ENCODE measurements at places on chromosomes 13 and 19.

DNA sequence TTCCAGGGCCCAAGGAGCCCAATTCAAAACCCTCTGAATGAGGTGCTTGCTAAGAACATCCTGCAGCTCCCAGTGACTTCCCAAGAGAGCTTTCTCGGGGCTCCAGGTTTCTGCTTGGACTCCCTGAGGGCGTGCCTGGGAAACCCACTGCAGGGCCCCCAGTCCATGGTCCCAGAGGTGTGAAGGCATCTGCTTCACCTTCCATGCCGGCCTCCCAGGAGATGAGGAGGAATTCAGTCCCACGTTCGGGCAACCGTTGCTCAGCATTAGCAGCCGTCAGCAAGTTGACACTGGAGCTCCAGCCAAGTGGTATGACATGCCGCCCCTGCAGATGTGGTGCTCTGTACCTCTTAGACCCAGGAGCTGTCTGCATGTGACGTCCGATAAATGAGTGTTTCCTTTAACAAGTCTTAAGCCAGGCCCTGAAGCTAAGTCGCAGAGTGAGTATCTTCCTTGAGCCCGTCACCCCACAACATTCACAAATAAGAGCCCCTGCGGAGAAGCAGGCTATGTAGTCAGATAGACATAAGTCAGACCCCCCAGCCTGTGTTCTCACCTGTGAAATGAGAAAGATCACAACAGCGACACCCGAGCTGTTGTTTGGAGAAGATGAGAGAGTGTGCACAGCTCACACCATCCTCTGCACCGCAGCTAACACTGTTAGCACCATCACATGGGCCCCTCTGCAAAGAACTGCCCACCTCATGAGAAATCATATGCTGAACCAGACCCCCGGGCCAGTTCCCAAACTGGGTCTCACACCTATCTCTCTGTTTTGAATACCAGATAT, 150.3 kb downstream of the KATNAL1 start:
- H3K27ac ChIP-seq, result no peak overlapping the region
- H3K36me3 ChIP-seq, result no peaks in the 10 kb centered on the region
- H3K27me3 ChIP-seq, result peaks cover 3% of the 10 kb centered on the region
- DNase-seq, result no peak

- no peak overlapping the region for H3K27ac ChIP-seq
- no peaks in the 10 kb centered on the region for H3K27me3 ChIP-seq
- peaks cover 19% of the 10 kb centered on the region for H3K4me1 ChIP-seq
- H3K36me3 ChIP-seq, result peaks cover 3% of the 10 kb centered on the region
- DNase-seq, result no peak
- H3K4me3 ChIP-seq, result no peak overlapping the region
Observed at GRCh38 chr19:39145180-39145953, 19.8 kb downstream of the PAK4 start.

- no peak within 1 kb of the TSS for H3K4me3 ChIP-seq
- no peaks in the 10 kb centered on the region for H3K36me3 ChIP-seq
- no peak for DNase-seq
- no peaks in the 10 kb centered on the region for H3K4me1 ChIP-seq
- no peaks in the 10 kb centered on the region for H3K27me3 ChIP-seq
Observed at GRCh38 chr19:22783651-22784410, at the start of gene ZNF99. TSS of gene ZNF99 (minus strand) at chr19:22784151. CDS start at chr19:22784016, 135 bp downstream.

GRCh38 chr13:45242070-45242469, 41.2 kb upstream of the KCTD4 start:
- H3K4me3 ChIP-seq, result no peak overlapping the region
- no peaks in the 10 kb centered on the region for H3K27me3 ChIP-seq
- DNase-seq, result peak; percentile 71
- H3K36me3 ChIP-seq, result no peaks in the 10 kb centered on the region
- no peaks in the 10 kb centered on the region for H3K4me1 ChIP-seq

GRCh38 chr13:49890376-49890775, 45.8 kb downstream of the SPRYD7 start:
- no peak overlapping the region for H3K27ac ChIP-seq
- peaks cover 2% of the 10 kb centered on the region for H3K27me3 ChIP-seq

- H3K4me1 ChIP-seq, result peaks cover 5% of the 10 kb centered on the region
- no peak overlapping the region for H3K4me3 ChIP-seq
- H3K36me3 ChIP-seq, result no peaks in the 10 kb centered on the region
- no peaks in the 10 kb centered on the region for H3K27me3 ChIP-seq
- DNase-seq, result no peak
Observed at GRCh38 chr19:9862938-9863337, 27.8 kb downstream of the PIN1 start.

DNA sequence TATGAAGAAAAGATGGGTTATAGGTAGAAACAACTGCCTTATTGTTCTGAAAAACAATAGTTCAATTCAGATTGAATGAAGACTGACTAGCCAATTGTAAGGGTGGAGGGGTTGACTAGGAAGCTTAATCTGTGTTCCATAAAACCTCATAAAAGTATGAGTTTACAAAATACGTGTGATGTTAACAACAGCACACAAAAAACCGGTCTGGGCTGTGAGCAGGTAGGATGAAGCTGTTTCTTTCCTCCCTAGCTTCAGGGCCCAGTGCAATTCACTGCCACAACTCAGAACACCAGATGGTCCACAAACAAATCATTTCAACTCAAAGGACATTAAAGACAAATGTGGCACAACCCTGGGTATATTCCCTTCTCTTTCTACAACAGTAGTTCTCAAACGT, 3.2 kb downstream of the OXGR1 start:
- H3K4me1 ChIP-seq, result no peaks in the 10 kb centered on the region
- no peak overlapping the region for H3K4me3 ChIP-seq
- H3K27me3 ChIP-seq, result peaks cover 66% of the 10 kb centered on the region
- H3K27ac ChIP-seq, result no peak overlapping the region
- H3K36me3 ChIP-seq, result no peaks in the 10 kb centered on the region
- no peak for DNase-seq

DNA sequence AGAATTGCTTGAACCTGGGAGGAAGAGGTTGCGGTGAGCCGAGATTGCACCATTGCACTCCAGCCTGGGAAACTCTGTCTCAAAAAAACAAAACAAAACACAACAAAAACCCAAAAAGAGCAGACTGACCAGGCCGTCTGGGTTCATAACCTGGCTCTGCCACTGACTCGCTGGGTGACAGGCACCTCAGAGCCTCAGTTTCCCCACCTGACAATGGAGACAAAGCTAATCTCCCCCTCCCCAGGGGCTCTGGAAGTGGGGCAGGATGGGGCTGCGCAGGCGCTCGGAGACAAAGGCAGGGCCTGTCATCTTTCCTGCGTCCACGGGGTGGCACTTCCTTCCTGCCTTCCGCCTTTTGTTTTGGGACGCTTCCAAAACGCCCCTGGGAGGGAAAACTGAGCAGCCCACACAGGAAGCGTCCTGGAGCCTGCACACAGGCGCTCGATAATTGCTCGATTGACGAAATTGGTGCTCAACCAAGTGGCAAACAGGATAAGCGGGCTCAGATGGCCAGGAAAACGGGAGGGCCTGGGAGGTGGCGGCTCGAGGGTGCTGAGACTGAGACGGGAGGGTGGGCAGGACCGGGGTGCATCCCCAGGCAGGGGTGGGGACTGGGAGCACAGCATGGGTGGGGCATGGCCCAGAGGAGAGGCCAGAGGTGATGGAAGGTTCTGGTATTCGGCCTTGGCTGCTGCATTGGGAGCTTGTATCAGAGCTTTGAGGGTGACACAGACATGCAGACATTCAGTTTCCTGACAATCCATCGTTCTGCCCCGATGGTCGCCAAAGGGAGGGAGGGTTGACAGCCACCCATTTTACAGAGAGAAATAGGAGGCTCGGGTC, 17.8 kb downstream of the SPC24 start:
- DNase-seq, result peak; percentile 53
- H3K36me3 ChIP-seq, result peaks cover 5% of the 10 kb centered on the region
- no peaks in the 10 kb centered on the region for H3K27me3 ChIP-seq
- peaks cover 36% of the 10 kb centered on the region for H3K4me1 ChIP-seq
- H3K27ac ChIP-seq, result peak overlapping the region; percentile 22

GRCh38 chr19:45747513-45747912, 14.3 kb downstream of the MEIOSIN start:
- H3K4me3 ChIP-seq, result no peak overlapping the region
- peaks cover 8% of the 10 kb centered on the region for H3K27me3 ChIP-seq
- H3K27ac ChIP-seq, result no peak overlapping the region
- DNase-seq, result no peak
- no peaks in the 10 kb centered on the region for H3K4me1 ChIP-seq

DNA sequence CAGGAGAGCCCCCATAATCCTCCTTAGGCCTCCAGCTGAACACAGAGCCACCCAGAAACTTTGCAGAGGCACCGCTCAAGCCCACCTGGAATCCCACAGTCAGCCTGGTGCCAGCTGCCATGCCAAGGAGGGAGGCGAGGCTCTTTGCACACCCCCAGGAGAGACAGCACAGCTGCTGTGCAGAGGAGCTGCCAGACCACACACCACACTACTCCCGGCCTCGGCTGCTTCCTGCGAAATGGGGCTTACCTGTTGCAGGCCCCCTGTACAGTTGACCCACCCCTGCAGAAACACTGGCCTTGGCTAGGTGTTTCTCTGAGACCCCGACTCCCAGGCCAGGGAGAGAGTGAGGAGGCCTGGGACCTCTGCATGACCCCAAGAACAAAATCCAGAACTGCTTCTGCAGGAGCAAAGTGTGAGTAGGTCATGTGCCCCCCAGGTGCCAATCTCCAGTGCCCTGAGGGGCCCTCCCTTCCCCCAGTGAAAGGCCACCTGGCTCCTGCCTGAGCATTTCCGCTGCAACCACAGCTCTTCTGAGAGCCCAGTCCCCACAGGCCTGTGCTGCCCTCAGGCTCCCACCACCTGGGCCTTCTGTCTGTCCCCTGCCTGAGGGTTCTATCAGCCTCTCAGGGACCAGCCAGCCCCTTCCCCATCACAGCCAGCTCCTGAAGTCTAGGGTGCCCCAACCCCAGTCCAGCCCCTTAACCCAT, 580.4 kb downstream of the UQCRFS1 start:
- H3K36me3 ChIP-seq, result no peaks in the 10 kb centered on the region
- DNase-seq, result no peak
- H3K27me3 ChIP-seq, result no peaks in the 10 kb centered on the region
- H3K27ac ChIP-seq, result no peak overlapping the region
- no peaks in the 10 kb centered on the region for H3K4me1 ChIP-seq

- H3K27ac ChIP-seq, result no peak overlapping the region
- H3K27me3 ChIP-seq, result peaks cover 4% of the 10 kb centered on the region
- no peak overlapping the region for H3K4me3 ChIP-seq
- no peaks in the 10 kb centered on the region for H3K4me1 ChIP-seq
- DNase-seq, result no peak
- H3K36me3 ChIP-seq, result no peaks in the 10 kb centered on the region
Observed at GRCh38 chr19:51166846-51167490, 24.9 kb downstream of the SIGLEC7 start.

GRCh38 chr19:11581740-11582139, 4.3 kb upstream of the ACP5 start:
- H3K27ac ChIP-seq, result no peak overlapping the region
- H3K27me3 ChIP-seq, result peaks cover 7% of the 10 kb centered on the region
- no peak for DNase-seq
- H3K4me3 ChIP-seq, result no peak overlapping the region

DNA sequence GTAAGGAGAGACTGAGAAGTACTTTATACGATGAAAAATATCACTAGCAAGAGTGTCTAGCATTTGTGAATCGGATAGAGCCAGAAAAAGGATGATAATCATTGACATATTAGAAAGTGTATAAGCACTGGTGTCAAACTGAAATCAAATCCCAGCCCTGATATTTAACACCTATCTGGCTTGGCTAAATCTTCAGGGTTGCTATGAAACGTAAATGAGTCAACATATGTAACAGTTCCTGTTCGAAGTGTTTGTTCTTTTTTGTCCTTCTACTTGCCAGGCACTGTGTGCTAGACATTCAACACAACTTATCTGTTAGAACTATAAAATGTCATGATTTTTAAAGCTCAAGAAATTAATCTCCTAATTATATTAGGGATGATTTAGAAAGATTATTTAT, 40.8 kb downstream of the SERPINE3 start:
- H3K4me1 ChIP-seq, result peaks cover 15% of the 10 kb centered on the region
- peak overlapping the region; percentile 66 for H3K27ac ChIP-seq
- DNase-seq, result peak; percentile 76
- no peaks in the 10 kb centered on the region for H3K36me3 ChIP-seq
- H3K4me3 ChIP-seq, result no peak overlapping the region

DNA sequence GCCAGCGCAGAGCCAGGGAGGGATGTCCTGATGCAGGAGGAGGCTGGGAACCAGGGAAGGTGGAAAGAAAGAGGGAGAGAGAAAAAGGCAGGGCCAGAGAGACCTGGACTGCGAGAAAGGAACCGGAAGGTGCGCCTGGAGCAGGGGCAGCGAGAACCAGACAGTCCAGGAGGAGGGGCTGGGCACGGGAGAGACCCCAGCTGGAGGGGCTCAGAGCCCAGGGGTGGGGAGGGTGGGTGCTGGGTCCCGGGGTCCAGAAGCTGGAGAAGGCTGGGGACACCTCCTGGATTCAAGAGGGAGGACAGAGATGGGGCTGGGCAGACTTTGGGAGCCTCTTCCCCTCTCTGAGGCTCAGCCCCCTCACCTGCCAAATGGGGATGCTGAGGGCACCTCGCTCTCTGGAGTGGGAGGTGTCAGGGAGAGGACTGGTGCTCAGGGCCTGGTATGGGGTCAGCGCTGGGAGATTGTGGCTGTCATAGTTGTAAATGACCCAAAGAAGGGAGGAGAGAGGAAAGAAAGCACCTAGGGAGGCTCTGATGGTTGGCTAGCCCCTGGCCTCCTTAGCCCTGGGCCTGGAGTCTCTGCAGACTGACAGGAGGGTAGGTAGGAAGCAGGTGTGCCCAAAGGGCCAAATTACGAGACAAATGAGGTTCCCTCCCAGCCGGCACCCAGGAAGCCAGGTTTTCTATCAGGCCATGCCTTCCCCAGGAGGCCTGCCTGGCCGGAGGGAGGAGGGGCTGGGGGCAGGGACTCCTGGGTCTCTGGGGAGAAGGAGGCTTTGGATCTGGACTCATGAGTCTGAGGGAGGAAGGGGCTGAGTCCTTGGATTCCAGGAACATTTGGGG, 1.3 kb upstream of the SPACA6 start:
- peak overlapping the region; percentile 5 for H3K27ac ChIP-seq
- H3K27me3 ChIP-seq, result no peaks in the 10 kb centered on the region
- H3K4me1 ChIP-seq, result peaks cover 24% of the 10 kb centered on the region
- H3K36me3 ChIP-seq, result peaks cover 22% of the 10 kb centered on the region
- peak overlapping the region; percentile 73 for H3K4me3 ChIP-seq
- DNase-seq, result no peak

GRCh38 chr19:13420780-13421179, 85.5 kb downstream of the CACNA1A start:
- H3K27me3 ChIP-seq, result no peaks in the 10 kb centered on the region
- no peak for DNase-seq
- H3K4me3 ChIP-seq, result no peak overlapping the region
- H3K27ac ChIP-seq, result no peak overlapping the region

GRCh38 chr19:47315125-47315821, 5.6 kb downstream of the C5AR1 start:
- no peak overlapping the region for H3K27ac ChIP-seq
- H3K36me3 ChIP-seq, result no peaks in the 10 kb centered on the region
- H3K4me1 ChIP-seq, result no peaks in the 10 kb centered on the region
- H3K4me3 ChIP-seq, result no peak overlapping the region
- DNase-seq, result peak; percentile 11

Measured in endothelial cell of umbilical vein (primary cell).